ENCODE measurements at places on chromosomes 6 and 20.

DNA sequence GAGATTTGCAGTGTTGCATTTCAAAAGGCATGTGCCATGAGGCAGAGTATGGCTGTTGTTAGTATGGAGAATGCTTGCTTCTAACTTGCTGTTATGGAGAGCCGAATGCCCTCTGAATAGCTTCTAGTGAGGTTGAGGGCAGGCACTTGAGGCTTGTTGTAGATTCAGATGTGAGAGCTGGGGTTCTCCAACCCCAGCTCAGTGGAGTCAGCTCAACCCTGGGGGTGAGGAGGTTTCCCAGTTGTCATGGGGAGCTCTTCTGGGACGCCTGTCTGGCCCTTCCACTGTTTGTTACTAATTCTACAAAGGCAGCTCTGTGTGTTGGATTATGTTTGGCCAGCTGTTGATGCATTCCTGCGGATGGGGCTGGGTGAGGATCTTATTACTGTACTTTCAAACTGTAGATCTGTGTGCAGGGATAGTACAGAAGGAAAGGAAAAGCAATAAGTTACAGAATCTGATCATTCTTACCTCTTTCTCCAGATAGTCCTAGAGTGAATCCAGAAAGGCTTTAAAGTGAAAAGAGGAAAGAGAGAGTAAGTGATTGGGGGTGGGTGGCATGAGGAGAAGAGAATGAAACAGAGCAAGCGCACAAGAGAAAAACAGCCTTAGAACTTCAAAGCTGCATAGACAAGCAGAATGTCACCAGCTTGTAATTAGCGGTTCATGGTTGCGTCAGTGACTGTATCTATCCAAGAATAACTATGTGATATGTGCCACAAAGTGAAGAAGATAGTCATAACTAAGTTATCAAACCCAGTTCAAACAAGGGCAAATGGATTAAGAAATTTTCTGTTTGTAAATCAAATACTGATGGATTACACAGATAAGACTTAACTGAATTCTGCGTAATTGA, 148.7 kb downstream of the PRL start:
- DNase-seq, result no peak

DNA sequence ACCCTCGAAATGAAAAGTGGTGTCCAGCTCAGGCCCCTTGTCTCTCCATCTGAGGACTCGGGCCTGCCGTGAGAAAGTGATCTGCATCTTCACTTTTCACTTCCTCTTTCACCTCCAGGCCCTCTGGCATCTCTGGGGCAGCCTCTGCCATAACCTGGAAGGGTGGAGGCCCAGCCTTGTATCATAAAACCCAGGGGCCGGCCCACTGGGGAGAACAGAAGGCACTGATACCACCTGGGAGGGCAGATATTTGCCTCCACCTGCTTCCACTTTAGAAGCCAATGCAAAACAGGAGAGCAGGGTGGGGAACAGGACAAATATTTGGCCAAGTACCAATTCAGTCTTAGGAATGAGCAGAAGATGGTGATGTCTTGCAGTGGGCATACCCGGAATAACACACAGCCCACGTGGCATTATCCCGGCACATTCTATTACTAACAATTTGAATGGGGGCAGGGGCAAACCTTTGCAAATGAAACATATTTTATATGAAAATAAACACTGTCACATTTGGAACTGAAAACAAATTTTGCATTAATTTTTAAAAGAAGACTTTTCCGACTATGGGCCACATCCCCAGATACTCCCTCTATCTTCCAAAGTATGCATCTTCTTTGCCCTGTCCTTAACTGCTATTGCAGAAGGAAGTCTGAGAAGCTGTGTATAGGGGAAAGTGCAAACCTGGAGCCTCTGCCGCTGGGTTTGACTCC, 69.2 kb upstream of the TBC1D7 start:
- DNase-seq, result no peak

- no peak for DNase-seq
Observed at GRCh38 chr6:76448109-76448508, 375.6 kb upstream of the IMPG1 start.

- DNase-seq, result peak; percentile 36
Observed at GRCh38 chr6:110528101-110528929, 51.9 kb upstream of the SLC22A16 start.

GRCh38 chr6:117432273-117432672, 6.5 kb upstream of the ROS1 start:
- no peak for DNase-seq

- DNase-seq, result no peak
Observed at GRCh38 chr20:54110041-54110440, 39.6 kb upstream of the BCAS1 start.

Data from effector CD4-positive, alpha-beta T cell (primary cell).